ENCODE measurements at places on chromosomes 13 and 19. TPM values are rescaled to one million over a fixed set of nuclear protein-coding genes. Genes with fewer than 3 reads are reported as not detected.

- no peaks in the 10 kb centered on the region for H3K27me3 ChIP-seq
- H3K4me1 ChIP-seq, result no peaks in the 10 kb centered on the region
- no peak overlapping the region for H3K4me3 ChIP-seq
- H3K27ac ChIP-seq, result no peak overlapping the region
- no peaks in the 10 kb centered on the region for H3K36me3 ChIP-seq
Observed at GRCh38 chr13:65166675-65167074, 2063.5 kb downstream of the PCDH9 start.

Gene TLE6
- 0.89 TPM for total RNA-seq

- no peak overlapping the region for H3K27ac ChIP-seq
- H3K4me1 ChIP-seq, result no peaks in the 10 kb centered on the region
- peaks cover 8% of the 10 kb centered on the region for H3K27me3 ChIP-seq
- no peak for DNase-seq
- no peak overlapping the region for H3K4me3 ChIP-seq
Observed at GRCh38 chr19:41944336-41944735, 14.8 kb downstream of the RABAC1 start.

DNA sequence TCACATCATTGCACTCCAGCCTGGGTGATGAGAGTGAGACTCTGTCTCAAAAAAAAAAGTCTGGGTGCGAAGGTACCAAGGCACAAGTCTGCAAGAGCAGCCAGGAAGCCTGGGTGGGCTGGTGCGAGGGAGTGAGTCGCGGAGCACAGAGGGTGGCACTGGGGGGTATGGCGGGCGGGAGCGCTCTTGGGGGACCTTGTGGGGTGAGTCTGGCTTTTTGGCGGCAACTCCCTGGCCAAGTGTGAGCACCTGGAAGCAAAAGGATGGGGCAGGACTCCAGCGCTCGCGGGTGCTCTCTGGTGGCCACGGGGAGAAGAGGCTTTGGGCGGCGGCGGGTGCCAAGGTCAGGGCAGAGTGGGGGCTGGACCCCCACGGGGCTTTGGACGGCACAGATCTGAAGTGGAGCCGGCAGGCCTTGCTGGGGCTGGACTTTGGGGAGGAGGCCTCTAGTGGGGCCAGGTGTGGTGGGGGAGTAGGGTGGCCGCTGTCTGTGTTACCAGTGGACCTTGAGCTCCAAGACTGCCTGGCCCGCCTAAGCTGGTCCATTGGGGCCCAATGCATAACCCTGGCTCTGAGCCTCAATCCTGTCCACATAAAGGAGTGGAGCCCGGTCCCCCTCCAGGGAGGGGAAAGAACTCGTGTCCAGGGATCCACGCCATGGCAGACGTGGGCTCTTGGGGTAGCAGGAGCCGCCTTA lies 1.6 kb downstream of the P2RY11 start:
- no peak overlapping the region for H3K4me3 ChIP-seq
- H3K27me3 ChIP-seq, result no peaks in the 10 kb centered on the region
- H3K36me3 ChIP-seq, result peaks cover 98% of the 10 kb centered on the region
- H3K4me1 ChIP-seq, result peaks cover 10% of the 10 kb centered on the region
- peak; percentile 68 for DNase-seq

Gene LRP3
- total RNA-seq, result 9.5 TPM

Gene LHB
- total RNA-seq, result not detected

- peaks cover 12% of the 10 kb centered on the region for H3K36me3 ChIP-seq
- H3K4me3 ChIP-seq, result no peak overlapping the region
- H3K27ac ChIP-seq, result no peak overlapping the region
- peaks cover 17% of the 10 kb centered on the region for H3K4me1 ChIP-seq
Observed at GRCh38 chr13:21546372-21546771, 57.6 kb downstream of the MICU2 start.

GRCh38 chr19:35757231-35757748 lies 461 bp upstream of the HSPB6 start:
- peaks cover 35% of the 10 kb centered on the region for H3K36me3 ChIP-seq
- peak overlapping the region; percentile 99 for H3K27ac ChIP-seq
- peaks cover 8% of the 10 kb centered on the region for H3K4me1 ChIP-seq
- no peaks in the 10 kb centered on the region for H3K27me3 ChIP-seq
- no peak for DNase-seq
- peak overlapping the region; percentile 97 for H3K4me3 ChIP-seq

DNA sequence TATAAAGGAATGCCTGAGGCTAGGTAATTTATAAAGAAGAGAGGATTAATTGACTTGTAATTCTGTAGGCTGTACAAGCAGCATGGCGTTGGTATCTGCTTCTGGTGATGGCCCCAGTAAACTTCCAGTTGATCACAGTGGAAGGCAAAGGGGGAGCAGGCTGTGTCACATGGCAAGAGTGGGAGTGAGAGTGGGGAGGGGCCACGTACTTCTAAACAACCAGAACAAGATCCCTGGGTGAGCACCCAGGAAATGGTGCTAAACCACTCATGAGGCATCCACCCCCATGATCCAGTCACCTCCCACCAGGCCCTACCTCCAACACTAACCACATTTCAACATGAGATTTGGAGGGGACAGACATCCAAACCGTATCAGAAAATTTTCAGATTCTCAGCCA lies 3.0 kb upstream of the RNF113B start:
- no peak overlapping the region for H3K27ac ChIP-seq
- DNase-seq, result no peak
- H3K36me3 ChIP-seq, result peaks cover 6% of the 10 kb centered on the region
- no peak overlapping the region for H3K4me3 ChIP-seq
- H3K27me3 ChIP-seq, result no peaks in the 10 kb centered on the region
- H3K4me1 ChIP-seq, result no peaks in the 10 kb centered on the region

- peaks cover 87% of the 10 kb centered on the region for H3K36me3 ChIP-seq
- no peak for DNase-seq
- H3K4me1 ChIP-seq, result no peaks in the 10 kb centered on the region
- H3K4me3 ChIP-seq, result no peak overlapping the region
- H3K27me3 ChIP-seq, result no peaks in the 10 kb centered on the region
Observed at GRCh38 chr13:49543656-49544055, 41.7 kb downstream of the RCBTB1 start.

Gene PABPC3
- total RNA-seq, result 0.96 TPM

DNA sequence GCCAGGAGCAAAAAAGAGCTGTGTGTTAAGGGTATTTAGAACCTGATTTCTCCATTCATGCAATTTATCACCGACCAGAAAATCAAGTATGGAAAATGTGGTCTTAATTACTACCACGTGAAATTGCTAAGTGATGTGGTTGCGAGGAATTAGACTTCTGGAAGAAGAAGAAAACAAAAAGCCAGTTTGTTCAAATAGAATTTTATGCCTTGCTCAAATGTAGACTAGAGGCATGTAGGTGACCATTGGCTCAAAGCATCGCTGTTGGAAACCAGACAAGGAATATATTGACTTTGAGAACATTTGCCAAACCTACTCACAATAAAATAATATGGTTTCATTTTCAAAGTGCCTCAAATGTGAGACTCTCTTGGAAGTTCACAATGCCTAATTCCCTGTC lies 57.3 kb upstream of the LRCH1 start:
- DNase-seq, result no peak
- peaks cover 23% of the 10 kb centered on the region for H3K27me3 ChIP-seq
- no peak overlapping the region for H3K4me3 ChIP-seq
- no peaks in the 10 kb centered on the region for H3K36me3 ChIP-seq
- no peak overlapping the region for H3K27ac ChIP-seq

DNA sequence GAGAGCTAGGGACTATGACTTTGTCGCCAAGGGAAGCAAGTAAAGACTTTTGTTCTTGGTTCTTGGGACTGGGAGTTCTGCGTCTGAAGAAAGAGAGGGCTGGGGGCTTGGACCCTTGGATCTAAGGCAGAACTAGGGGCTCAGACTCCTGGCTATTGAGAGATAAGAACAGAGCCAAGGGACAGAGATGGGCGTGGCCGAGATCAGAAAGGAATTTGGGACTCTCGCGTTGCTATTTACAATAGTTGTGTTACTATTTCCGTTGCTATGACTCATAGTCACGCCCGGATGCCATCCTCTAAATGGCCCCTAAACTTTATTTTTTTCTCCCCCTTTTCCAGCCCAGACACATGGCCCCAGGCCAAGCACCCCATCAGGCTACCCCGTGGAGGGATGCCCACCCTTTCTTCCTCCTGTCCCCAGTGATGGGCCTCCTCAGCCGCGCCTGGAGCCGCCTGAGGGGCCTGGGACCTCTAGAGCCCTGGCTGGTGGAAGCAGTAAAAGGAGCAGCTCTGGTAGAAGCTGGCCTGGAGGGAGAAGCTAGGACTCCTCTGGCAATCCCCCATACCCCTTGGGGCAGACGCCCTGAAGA lies 759 bp downstream of the PPP1R15A start:
- peaks cover 36% of the 10 kb centered on the region for H3K4me1 ChIP-seq
- no peaks in the 10 kb centered on the region for H3K27me3 ChIP-seq
- peak; percentile 95 for DNase-seq
- H3K27ac ChIP-seq, result peak overlapping the region; percentile 100
- H3K4me3 ChIP-seq, result peak overlapping the region; percentile 98

Gene ZNF43
- total RNA-seq, result 0.32 TPM

GRCh38 chr13:110366733-110367132 lies 59.6 kb downstream of the COL4A2 start:
- H3K36me3 ChIP-seq, result peaks cover 6% of the 10 kb centered on the region
- no peak overlapping the region for H3K4me3 ChIP-seq
- H3K4me1 ChIP-seq, result no peaks in the 10 kb centered on the region
- H3K27me3 ChIP-seq, result no peaks in the 10 kb centered on the region

DNA sequence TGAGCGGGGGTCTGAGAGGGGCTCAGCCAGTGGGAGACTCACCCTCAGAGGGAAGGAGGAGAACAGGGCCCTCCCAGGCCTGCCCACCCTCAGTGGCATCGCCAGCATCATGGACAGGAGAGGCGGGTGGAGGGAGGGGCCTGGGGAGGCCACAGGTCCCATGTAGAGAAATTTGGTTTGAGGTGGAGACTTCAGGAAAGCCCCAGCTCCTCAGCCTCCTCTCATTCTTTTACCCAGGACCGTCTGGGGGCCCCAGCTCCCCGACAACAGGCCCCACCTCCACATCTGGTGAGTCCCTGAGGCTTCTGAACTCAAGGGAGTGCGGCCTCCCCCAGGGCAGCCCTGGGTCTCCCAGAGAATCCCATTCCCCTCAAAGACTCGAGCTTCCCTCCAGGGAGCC lies 3.1 kb downstream of the LILRB1 start:
- H3K4me3 ChIP-seq, result no peak overlapping the region
- H3K4me1 ChIP-seq, result no peaks in the 10 kb centered on the region
- no peak overlapping the region for H3K27ac ChIP-seq
- H3K36me3 ChIP-seq, result no peaks in the 10 kb centered on the region
- no peaks in the 10 kb centered on the region for H3K27me3 ChIP-seq

Gene CCDC70
- total RNA-seq, result not detected

Gene RDH8
- not detected for total RNA-seq

DNA sequence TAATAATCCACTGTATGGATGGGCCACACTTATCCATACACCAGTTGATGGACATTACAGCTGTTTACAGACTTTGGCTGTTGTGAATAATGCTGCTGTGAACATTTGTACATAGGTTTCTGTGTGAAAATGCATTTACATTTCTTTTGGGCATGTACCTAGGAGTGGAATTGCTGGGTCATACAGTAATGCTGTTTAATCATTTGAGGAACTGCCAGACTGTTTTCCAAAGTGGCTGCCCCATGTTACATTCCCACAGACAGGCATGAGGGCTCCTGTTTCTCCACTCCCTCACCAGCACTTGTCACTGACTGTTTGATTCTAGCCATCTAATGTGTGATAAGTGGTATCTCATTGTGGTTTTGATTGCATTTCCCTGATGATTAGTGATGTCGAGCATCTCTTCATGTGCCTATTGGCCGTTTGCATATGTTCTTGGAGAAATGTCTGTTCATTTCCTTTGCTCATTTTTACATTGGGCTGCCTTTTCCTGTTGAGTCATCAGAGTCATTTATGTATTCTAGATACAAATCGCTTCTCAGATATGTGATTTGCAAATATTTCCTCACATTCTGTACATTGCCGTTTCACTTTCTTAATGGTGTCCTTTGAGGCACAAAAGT lies 12.8 kb downstream of the TMEM255B start:
- DNase-seq, result peak; percentile 36
- H3K4me3 ChIP-seq, result no peak overlapping the region
- no peaks in the 10 kb centered on the region for H3K4me1 ChIP-seq
- no peaks in the 10 kb centered on the region for H3K36me3 ChIP-seq
- H3K27me3 ChIP-seq, result no peaks in the 10 kb centered on the region

Gene ATXN8OS
- total RNA-seq, result not detected

- no peak for DNase-seq
- no peak overlapping the region for H3K27ac ChIP-seq
- H3K27me3 ChIP-seq, result no peaks in the 10 kb centered on the region
- no peak overlapping the region for H3K4me3 ChIP-seq
Observed at GRCh38 chr13:23067129-23067528, 113.7 kb upstream of the SGCG start.

Gene ICAM5
- 4.7 TPM for total RNA-seq

Gene OR7C1
- not detected for total RNA-seq

DNA sequence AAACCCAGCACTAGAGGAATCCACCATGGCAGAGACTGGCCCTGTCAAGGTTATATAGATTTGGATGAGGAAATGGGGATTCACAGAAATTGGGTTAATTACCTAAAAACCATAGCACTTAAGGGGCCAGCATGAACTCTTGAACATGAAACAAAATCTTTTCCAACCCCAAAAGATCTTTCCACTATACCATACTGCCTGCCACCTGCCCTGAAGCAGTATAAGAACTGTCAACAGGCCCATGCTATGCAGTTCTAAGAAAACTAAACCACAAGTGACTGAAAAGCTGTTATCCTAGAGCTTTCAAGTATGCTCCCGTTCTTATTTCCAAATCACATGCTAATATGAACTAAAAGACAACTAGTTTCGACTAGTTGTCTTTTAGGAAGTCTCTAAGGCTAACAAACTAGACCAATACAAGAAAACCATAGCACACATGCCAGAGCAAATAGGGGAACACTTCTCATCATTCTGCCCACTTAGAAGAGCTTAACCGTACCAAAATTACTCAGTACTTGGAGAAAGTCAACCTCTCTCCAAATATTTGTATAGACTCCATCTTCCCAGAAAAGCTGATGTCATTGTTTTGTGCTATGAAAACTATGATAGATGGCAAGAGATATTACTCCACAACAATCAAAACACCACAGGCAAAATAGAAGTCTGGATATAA lies 27.5 kb downstream of the HSPH1 start:
- no peak overlapping the region for H3K27ac ChIP-seq
- H3K27me3 ChIP-seq, result no peaks in the 10 kb centered on the region
- peaks cover 67% of the 10 kb centered on the region for H3K36me3 ChIP-seq
- peaks cover 5% of the 10 kb centered on the region for H3K4me1 ChIP-seq
- no peak for DNase-seq

DNA sequence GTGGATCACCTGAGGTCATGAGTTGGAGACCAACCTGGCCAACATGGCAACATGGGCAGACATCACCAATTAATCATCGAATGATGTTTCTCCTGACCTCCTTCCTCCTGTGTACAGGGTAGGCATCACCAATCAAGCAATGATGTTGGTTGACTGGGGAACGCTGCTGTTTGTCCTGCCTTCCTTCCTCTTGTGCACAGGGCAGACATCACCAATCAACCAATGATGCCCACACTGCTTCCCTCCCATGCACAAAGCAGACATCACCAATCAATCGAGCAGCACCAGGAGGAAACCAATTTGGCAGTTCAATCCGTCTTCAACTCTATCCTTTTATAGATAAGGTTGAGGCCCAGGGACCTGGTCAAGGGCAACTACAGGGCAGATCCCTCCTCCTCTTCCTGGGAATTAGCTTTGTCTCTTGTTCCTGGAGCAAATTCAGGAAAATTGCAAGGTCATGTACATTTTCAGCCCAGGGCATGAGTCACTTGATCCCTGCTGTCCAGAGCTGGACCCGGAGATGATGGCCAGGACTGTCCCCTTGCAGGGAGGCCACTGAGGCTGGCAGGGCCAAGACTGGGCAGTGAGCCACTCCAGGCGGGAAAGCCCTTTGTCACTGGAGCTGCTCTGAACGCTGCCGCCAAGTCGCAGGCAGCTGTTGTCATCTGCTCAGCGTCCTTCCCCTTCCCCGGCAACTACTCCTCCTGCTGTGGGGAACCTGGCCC lies 5.3 kb upstream of the CSNK1G2 start:
- H3K27me3 ChIP-seq, result no peaks in the 10 kb centered on the region
- H3K27ac ChIP-seq, result no peak overlapping the region
- H3K36me3 ChIP-seq, result peaks cover 4% of the 10 kb centered on the region
- DNase-seq, result peak; percentile 27
- no peaks in the 10 kb centered on the region for H3K4me1 ChIP-seq
- no peak overlapping the region for H3K4me3 ChIP-seq

Gene NKPD1
- 0.09 TPM for total RNA-seq
